Spleen (tissue), 13 donors: ENCODE measurements at places on chromosomes 6 and 20. TPM values are rescaled to one million over a fixed set of nuclear protein-coding genes. Genes with fewer than 3 reads are reported as not detected.
A peak's percentile ranks its signal among the peaks of the same experiment; 100 is the strongest.

PSORS1C2 gene
- not detected for polyA plus RNA-seq

HLA-DRB1 gene
- 573 TPM for polyA plus RNA-seq

EFCAB8 gene
- 0.12 TPM for polyA plus RNA-seq

SOX18 gene
- polyA plus RNA-seq, result 22.3 TPM

MTHFD1L gene
- polyA plus RNA-seq, result 9.7 TPM

POM121L2 gene
- not detected for polyA plus RNA-seq

AARS2 gene
- polyA plus RNA-seq, result 3.5 TPM

ZNF831 gene
- polyA plus RNA-seq, result 1.2 TPM

LINC00237 gene
- not detected for polyA plus RNA-seq

PDE7B gene
- 0.67 TPM for polyA plus RNA-seq

CLPSL1 gene
- not detected for polyA plus RNA-seq

SALL4 gene
- 0.37 TPM for polyA plus RNA-seq

SSR1 gene
- polyA plus RNA-seq, result 15.8 TPM

SLC17A3 gene
- polyA plus RNA-seq, result not detected

DNA sequence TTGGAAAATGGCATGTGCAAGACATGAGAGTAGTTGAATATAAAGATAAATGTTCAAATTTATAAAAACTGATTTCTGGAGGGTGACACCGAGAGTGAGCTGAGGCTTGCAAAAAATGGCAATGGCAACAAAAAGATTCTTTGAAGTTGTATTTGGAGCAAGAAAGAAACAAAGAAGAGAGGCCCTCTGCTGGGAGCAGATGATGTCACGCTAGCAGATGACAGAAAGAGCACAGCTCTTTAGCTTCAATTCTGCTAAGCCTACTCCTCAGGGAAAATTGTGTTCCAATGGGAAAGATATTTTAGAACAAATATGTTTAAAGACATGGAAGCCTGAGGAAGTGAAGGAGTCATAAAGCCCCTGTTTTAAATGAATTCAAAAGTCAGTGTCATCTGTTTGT is 125.3 kb upstream of the NOX3 start:
- DNase-seq, result no peak

GRCh38 chr6:158996856-158997255 is 3.1 kb downstream of the RSPH3 start:
- DNase-seq, result no peak

DNA sequence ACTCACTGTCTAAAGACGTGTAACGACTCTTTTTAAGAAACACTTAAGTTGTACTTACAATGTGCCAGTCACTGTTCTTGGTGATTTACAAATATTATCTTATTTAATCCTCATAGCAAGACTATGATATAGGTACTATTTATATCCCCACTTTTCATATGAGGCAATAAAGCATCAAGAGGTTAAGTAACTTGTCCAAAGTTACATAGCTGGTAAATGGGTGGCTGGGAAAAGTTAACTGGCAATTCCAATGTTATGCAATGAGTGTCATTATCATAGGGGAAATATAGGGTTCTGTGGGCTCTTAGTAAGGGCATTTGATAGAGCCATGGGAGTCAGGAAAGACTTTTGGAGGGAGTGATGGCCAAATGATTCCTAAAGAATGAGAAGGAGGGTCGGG is 21.4 kb upstream of the RIPOR2 start:
- DNase-seq, result no peak

GRCh38 chr6:27495386-27496135 is 22.7 kb upstream of the ZNF184 start:
- DNase-seq, result no peak

DNA sequence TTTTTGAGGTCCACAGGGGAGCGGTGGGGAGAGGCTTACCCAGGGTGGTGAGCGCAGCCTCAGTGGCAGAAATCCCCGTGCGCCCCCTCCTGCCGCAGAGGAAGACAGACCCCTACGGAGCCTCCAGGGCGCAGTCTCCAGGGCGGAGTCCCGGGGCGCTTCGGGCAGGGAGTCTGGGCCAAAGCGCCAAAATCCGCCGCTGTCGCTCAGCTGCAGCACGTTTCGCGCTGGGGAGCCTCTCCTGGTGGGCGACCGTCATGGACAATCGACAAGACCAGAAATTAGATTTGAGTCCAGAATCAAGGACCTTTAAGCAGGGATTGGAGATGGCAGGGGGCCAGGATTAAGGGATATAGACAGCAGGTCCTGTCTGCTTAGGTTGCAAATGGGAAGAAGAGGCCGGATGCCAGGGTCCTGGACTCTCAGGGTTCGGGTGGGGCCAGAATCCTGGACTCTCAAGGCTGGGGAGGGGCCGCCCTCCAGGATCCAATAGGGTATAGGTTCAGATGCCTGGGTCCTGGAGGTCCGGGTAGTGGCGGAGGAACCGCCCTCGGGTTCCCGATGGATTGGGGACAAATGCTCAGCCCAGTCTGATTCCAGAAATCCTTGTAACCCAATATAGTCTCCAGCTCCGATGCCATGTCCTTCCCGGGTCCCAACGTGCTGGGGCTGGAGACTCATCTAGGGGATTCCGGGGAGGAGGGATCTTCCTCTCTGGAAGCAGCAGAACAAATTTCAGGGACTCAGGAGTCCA is 7.9 kb upstream of the HLA-E start:
- DNase-seq, result peak; percentile 79

- peak; percentile 73 for DNase-seq
Measured at GRCh38 chr6:170132561-170132991, 158.3 kb downstream of the DLL1 start.

- no peak for DNase-seq
Measured at GRCh38 chr6:15901141-15902115, 227.5 kb upstream of the MYLIP start.

DNA sequence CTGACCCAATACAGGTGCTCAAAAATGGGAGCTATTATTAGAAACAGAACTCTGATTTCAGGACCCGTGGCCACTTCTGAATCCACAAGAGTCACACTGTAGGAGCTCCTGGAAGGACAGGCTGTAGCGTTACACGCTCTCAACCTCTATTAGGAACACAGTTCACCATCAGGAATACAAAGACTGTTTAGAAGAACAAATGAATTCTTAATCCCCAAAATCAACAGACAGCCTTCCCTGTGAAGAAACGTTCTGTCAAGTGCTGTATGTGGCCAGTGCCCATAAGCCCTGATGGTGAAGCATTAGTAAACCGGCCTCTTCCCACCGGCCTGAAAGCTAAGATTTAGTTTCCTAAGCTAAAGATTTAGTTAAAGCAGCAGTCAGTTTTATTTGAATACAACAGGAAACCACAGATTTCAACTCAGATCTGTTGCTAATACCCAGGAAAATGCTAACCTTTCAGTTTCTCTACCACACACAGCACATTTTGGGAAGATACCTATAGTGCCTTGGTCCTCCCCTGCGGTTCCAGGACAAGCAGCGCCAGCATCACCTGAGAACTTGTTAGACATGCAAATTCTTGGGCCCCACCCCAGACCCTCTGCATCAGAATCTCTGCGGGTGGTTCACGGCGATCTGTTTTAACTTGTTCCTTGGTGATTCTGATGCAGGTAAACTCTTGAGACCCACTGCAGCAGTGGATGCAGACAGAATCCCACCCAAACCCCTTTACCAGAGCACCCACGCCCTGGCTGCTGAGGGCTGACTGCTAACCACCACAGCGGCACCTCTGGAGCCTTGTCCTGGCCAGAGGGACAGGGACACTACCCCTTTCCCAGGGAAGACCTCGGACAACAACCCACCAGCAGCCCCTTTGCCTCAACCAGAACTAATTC is 33.4 kb downstream of the MTRES1 start:
- no peak for DNase-seq

DNA sequence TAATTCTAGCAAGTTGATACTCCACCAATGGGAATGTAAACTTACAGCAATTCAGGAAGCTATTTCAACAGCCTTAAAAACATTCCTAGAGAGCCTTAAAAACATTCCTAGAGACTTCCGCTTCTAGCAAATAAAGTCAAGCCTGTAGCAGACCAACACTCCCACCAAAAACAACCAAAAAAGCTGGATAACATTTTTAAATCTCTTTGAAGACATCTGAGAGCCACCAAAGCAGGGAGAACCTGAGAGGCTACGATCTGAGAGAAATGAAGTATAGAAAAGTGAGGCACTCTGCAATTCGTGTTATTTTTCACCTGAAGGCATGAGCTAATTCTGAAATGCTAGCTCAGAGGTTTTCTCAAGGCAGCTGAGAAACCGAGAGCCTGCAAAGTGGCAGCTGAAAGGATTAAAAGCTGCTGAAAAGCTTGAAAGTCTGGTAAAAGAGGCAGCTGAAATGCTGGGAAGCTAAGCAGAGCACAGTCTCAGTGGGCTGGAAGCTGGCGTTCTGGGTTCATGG is 20.9 kb downstream of the GPR63 start:
- DNase-seq, result no peak

DNA sequence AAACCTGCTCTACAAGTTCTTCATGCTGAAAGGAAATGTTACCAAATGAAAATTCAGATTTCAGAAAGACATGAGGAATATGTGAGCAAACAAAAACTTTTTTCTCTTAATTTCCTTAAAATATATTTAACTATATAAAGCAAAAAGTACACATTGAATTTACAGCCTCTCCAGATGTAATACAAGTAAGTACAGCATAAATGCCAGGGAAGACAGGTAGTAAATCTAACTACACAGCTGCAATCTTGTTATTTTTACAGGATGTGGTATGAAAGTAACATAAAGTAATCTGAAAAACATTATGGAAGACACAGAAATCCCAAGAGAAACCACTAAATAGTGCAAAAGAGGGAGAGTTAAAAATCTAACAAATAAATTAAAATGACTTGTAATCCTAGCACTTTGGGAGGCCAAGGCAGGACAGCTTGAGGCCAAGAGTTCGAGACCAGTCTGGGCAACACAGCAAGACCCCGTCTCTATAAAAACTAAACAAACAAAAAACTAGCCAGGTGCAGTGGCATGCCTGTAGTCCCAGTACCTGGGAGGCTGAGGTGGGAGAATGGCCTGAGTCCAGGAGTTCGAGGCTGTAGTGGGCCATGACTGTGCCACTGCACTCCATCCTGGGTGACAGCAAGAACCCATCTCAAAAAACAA is 50.7 kb downstream of the FAM8A1 start:
- no peak for DNase-seq

- no peak for DNase-seq
Measured at GRCh38 chr6:98539741-98540140, 294.6 kb upstream of the POU3F2 start.

GRCh38 chr20:63216849-63217471 is 1.0 kb upstream of the YTHDF1 start:
- no peak for DNase-seq

- no peak for DNase-seq
Measured at GRCh38 chr6:168577496-168577895, 136.5 kb downstream of the SMOC2 start.

DNA sequence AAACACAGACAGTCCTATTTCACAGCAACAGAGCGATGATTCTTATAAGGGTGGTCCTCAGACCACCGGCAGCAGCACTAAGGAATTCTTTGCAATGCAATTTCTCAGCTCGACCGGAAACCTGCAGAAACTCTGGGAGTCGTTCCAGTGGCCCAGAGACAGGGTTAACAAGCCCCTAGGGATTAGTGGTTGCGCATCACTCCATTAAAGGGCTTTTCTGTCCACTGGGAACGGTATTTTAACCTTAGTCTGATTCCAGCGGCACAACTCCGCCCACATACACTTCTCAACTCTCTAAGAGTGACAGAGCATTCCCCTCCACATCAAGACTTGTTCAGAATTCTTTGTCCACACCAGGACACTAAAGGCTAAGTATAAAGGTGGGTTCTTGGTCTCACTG is 341.5 kb downstream of the TFAP2A start:
- DNase-seq, result no peak

GRCh38 chr6:21496196-21496595 is 97.4 kb upstream of the SOX4 start:
- no peak for DNase-seq

GRCh38 chr6:13431059-13431656 is 56.2 kb downstream of the GFOD1 start:
- DNase-seq, result no peak

DNA sequence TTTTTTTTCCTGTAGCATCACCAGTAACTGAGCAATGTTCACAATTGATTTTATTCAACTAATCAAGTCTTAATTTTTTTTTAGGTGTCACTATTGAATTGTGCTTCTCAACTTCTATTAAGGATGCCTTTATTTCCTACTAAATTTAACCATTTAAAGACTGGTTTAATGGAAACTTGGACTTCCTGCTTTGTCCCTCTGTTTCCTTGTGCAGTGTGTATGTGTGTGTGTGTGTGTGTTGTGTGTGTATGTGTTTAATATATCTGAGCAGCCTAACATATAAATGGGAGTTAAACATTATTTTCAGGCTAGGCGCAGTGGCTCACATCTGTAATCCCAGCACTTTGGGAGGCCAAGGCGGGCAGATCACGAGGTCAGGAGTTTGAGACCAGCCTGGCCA is 1.8 kb downstream of the SERPINB6 start:
- no peak for DNase-seq

DNA sequence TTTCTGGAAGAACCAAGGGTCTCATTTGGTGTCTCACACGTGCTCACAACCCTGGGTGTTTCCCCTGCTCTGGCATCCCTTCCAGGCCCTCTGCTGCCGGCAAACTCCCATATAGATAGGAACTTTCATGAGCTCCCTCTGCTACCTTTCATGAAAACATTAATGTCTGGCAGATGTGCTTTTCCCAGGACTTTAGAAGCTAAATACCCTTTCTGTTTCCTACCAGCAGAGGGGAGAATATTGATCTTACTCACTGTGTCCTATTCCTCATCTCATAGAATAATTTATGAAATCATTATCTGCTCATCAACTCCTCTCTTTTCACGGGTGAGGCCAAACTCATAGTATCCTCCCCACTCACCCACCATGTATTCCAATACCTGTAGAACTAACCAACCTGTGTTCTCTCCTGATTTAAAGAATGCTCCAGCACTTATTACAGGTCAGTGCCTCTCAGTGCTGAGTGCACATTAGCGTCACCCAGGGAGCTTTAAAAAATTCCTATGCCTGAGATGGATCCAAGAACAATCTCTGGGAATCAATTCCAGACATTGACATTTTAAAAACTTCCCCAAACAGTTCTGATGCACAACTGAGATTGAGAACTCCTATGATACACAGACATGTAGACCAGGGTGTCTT is 298.5 kb upstream of the JAG1 start:
- no peak for DNase-seq

GRCh38 chr20:64083378-64083803 is 807 bp downstream of the LKAAEAR1 start:
- DNase-seq, result peak; percentile 97

- DNase-seq, result no peak
Measured at GRCh38 chr6:18427296-18427695, 40.1 kb downstream of the RNF144B start.
